ENCODE measurements at places on chromosomes 4 and X. TPM values are rescaled to one million over a fixed set of nuclear protein-coding genes. Genes with fewer than 3 reads are reported as not detected.

DNA sequence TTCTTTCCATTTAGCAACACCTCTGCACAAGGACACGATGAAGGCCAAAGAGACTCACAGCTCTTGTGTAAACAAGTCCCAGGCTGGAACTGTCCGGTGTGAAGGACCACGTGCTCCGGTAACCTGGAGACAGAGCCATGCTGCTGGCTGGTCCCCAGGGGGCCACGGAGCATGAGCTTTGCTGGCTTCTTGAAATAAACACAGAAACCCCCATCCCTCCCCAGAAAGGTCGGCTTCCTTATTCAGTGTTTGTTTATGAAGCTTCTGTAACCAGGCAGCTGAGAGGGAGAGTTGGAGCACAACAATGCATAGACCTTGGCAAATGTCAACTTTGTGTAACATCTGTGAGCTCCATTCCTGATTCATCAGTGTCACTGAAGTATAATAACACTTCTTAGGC lies 109.4 kb downstream of the GPR143 start:
- DNase-seq = no peak

NPY5R gene
- 0.50 TPM for total RNA-seq

DNA sequence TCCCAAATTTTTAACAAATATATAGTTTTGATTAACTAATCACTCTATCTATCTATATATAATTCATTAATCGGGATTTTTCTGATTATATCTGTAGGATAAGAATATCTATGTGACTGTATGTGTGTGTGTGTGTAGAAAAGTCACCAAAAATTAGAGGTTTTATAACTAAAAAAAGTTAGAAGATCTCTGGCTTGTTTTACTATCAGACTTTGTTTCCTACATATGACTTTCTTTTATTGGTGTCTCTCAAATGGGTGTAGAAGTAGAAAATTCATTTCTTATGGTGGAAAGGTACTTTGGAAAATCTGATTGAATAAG lies 26.7 kb upstream of the TMPRSS11D start:
- no peak for DNase-seq

CFI gene
- 232 TPM for total RNA-seq

- no peak for DNase-seq
These were observed 30.9 kb downstream of the MCUB start for GRCh38 chr4:109590905-109591304.

DNA sequence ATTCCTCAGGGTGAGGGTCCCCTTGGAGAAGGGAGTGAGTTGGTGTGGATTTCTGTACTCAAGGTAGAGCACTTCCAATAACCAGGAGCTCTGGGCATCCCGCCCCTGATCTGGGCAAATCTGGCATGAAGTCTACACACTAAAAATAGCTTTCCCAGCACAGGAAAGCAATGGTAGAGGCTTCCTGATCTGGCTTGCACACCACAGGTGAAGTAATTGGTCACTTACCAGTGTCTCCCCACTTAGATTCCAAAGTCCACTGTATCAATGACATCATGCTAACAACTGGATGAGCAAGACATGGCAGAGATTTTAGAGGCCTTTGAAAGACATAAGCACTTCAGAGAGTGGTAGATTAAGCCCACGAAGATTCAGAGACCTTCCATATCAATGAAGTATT lies 17.8 kb upstream of the IDS start:
- no peak for DNase-seq

PPEF1 gene
- total RNA-seq = 0.09 TPM

GRCh38 chr4:58734030-58734674 lies 1624.0 kb upstream of the IGFBP7 start:
- no peak for DNase-seq

GRCh38 chrX:16612257-16612897 lies 37.6 kb upstream of the S100G start:
- DNase-seq = no peak

KDM5C gene
- 39.2 TPM for total RNA-seq

DNA sequence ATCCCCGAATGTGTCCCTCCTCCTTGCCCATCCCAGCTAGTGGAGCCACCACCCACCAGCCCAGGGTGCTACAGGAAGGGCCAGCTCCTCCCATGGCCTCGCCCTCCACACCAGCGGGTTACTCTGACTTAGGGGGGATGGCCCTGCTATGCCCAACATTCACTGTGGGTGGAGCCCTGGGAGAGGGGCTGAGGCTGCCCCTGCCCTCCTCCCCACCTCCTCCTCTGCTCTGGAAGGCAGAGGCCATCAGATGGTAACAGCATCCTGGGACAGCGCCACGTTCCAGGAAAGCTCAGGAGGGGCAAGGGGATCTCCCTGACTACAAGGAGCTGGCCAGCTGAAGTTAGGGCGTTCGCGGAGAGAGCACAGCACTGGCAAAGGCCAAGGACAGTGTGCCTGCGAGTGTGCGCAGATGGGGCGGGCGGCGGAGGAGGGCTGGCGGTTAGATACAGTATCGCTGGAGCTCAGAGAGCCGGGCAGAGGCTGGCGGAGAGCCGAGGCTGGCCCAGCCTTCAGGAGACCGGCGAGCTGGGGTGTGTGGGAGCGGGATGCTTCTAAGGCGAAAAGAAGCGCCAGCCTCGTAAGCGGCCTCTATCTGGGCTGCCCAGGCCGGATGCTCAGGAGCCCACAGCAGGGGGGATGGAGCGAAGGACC lies 1.5 kb downstream of the JAKMIP1 start:
- DNase-seq = no peak

DNA sequence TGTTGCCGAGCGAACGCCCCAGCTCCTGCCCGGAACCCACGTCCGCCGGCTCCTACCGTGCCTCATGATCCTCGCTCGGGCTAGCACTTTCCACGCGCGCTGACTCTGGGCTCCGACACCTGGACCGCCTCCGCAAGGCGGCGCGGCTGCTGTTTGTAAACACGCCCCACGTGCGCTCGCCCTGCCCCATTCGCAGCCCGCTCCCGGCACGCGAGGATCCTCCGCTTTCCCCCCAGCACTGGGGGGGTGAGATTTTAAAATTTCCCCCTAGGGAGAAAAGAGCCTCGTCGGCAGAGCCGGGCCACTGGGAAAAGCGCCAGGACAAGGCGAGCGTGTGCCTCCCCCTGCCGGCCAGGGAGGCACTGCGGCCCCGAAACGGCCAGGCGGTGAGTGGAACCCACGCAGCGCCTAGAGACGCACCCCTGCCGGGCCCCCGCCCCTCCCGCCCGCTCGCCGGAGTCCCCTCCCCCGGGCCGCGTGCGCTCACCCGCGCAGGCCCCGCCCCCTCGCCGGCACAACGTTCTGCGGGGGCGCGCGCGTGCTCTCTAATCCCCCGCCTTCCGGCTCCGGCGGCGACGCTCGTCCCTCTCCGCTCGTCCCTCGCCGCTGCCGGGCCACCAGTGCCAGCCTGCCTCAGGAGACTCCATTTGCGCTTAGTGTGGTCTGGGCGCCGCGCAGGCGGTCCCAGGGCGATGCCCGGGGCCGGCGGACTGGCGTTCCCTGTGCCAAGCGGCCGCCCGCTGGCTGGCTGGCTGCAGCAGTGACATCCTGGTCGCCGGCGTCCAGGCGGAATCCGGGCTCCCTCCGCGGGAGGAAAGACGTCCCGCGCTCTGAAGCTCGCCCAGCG lies at the start of gene TIGD2:
Gene TIGD2, plus strand, starts transcription at position 548 of the 847 bp plus-strand sequence. CDS start 1,442 bp downstream, outside the sequence.
- DNase-seq = peak; percentile 92

STPG2 gene
- total RNA-seq = 0.67 TPM

DNA sequence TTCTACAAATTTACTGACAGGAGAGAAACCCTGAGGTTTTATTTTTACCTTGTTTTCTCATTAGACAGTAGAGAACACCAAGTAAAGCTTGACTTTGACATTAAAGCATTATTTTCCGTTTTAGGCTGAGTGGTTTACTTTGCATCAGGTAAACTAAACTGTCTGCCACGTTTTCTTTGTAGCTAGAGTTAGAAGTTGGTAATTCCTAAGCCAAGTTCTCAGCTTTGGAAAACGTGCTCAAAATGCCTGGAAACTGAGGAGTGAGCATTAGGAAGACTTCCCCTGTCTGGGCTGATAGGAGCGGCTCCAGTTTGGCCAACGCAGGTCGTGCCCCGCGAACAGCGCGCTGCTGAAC lies 819 bp downstream of the PDLIM3 start:
- no peak for DNase-seq

- DNase-seq = no peak
These were observed 2463.1 kb downstream of the ARAP2 start for GRCh38 chr4:33780952-33781791.

GRCh38 chr4:33381816-33382215 lies 2661.6 kb downstream of the PCDH7 start:
- DNase-seq = no peak
